ENCODE measurements at places on chromosomes 5 and 9. TPM values are rescaled to one million over a fixed set of nuclear protein-coding genes. Genes with fewer than 3 reads are reported as not detected.

MCTP1 gene
- total RNA-seq = 2.1 TPM

- peaks cover 17% of the 10 kb centered on the region for H3K36me3 ChIP-seq
- no peak overlapping the region for H3K4me3 ChIP-seq
- peaks cover 4% of the 10 kb centered on the region for H3K4me1 ChIP-seq
Measured at GRCh38 chr5:16776611-16777251, 159.4 kb downstream of the MYO10 start.

GRCh38 chr9:111886983-111887718 lies 9.5 kb upstream of the UGCG start:
- no peaks in the 10 kb centered on the region for H3K27me3 ChIP-seq
- no peak for DNase-seq
- no peaks in the 10 kb centered on the region for H3K36me3 ChIP-seq

AHRR gene
- 0.69 TPM for total RNA-seq

- H3K27me3 ChIP-seq = no peaks in the 10 kb centered on the region
- peaks cover 24% of the 10 kb centered on the region for H3K4me1 ChIP-seq
- peak overlapping the region; percentile 94 for H3K27ac ChIP-seq
- DNase-seq = no peak
- peak overlapping the region; percentile 90 for H3K4me3 ChIP-seq
- peaks cover 9% of the 10 kb centered on the region for H3K36me3 ChIP-seq
Measured at GRCh38 chr9:93574900-93575795, 1.2 kb upstream of the PHF2 start.

- H3K36me3 ChIP-seq = no peaks in the 10 kb centered on the region
- H3K4me1 ChIP-seq = no peaks in the 10 kb centered on the region
- no peaks in the 10 kb centered on the region for H3K27me3 ChIP-seq
- no peak overlapping the region for H3K27ac ChIP-seq
Measured at GRCh38 chr9:16687678-16688369, 182.6 kb downstream of the BNC2 start.

- no peak for DNase-seq
- H3K27me3 ChIP-seq = no peaks in the 10 kb centered on the region
- H3K27ac ChIP-seq = no peak overlapping the region
- H3K4me3 ChIP-seq = no peak overlapping the region
- H3K4me1 ChIP-seq = peaks cover 47% of the 10 kb centered on the region
- H3K36me3 ChIP-seq = peaks cover 7% of the 10 kb centered on the region
Measured at GRCh38 chr5:180804129-180804618, 1.6 kb upstream of the MGAT1 start.

DNA sequence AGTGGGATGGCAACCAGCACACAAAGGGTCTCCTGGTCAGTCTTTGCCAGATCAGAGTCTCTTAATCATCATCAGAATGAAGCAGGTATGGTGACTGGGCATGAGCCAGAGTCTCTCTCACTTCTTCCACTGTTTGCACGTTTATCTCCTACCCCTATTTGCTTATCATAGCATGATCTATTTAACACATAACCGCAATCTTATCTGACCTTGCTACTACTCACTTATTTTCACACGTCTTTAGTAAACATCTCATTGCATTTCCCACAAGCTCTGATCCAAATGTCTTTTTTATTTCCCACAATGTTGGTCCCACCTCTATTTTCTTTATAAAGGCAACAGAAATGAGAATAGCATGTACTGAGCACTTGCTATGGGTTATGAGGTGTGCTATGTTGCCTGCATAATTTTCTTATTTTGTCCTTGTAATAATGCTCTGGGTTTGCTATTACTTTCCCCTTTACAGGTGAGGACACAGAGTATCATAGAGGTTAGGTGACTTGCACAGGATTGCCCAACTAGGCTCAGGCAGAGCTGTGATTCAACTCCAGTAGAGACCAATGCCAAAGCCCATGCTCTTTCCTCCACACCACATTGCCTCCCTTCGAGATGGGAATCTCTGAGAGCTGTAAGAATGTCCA lies 39.7 kb upstream of the IL7R start:
- no peaks in the 10 kb centered on the region for H3K36me3 ChIP-seq
- DNase-seq = no peak
- no peaks in the 10 kb centered on the region for H3K27me3 ChIP-seq
- no peak overlapping the region for H3K27ac ChIP-seq
- no peak overlapping the region for H3K4me3 ChIP-seq
- peaks cover 1% of the 10 kb centered on the region for H3K4me1 ChIP-seq

CTXN3 gene
- not detected for total RNA-seq

SLC27A6 gene
- 2.1 TPM for total RNA-seq

- H3K4me3 ChIP-seq = no peak overlapping the region
- no peaks in the 10 kb centered on the region for H3K36me3 ChIP-seq
- H3K4me1 ChIP-seq = peaks cover 2% of the 10 kb centered on the region
- no peak overlapping the region for H3K27ac ChIP-seq
- H3K27me3 ChIP-seq = peaks cover 42% of the 10 kb centered on the region
Measured at GRCh38 chr5:115490596-115490995, 54.0 kb downstream of the FEM1C start.

DNA sequence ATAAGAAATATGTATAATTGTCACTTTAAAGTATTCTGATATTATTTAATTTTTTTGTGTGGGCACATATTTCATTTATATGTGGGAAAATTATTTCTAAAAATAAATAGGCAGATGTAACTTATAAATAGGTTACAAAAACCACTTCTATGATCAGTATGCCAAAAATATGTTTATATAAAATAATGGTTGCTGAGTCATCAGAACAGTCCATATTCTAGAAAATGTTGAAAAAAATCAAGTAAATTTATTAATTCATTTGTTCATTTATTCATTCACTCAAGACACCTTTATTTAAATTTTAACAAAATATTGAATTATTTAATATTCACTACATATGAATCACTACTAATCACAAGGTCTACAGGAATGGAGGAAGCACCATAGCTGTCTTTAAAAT lies 1387.3 kb upstream of the C9orf72 start:
- H3K4me3 ChIP-seq = no peak overlapping the region
- H3K27ac ChIP-seq = no peak overlapping the region
- H3K27me3 ChIP-seq = no peaks in the 10 kb centered on the region
- no peak for DNase-seq

MEF2C gene
- 2.6 TPM for total RNA-seq

DNA sequence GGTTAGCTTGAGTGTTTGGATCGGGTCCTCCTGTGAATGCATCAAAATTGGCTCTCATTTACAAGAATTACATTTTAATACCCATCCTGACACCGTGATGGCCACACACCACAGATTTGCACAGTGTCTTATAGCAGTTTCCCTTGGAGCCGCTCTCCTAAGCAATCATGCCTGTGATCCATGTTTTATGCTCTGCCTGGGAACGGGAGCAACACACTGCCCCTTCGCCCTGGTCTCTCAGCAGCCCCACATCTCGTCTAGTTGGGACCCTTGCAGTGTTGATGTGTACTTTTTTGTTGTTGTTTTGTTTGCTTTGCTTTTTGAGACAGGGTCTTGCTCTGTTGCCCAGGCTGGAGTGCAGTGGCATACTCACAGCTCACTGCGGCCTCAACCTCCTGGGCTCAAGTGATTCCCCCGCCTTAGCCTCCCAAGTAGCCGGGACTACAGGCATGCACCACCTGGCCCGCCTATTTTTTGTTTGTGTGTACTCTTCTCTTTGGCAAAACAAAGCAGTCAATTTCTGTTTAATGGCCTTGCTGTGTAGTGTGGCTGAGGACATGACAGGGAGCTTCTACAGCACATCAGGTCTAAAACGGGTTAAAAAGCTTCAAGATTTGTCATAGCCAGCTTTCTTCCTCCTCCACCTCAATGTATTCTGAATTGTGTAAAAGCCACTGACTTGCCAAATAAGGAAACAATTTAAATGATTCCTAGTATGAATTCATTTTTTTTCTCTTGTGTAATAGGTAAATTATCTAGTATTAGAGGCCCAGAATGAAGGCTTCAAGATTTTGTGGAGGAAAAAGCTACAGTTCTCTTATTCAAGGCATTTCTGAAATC lies 101.6 kb upstream of the TBCA start:
- H3K4me3 ChIP-seq = no peak overlapping the region
- DNase-seq = no peak
- no peaks in the 10 kb centered on the region for H3K4me1 ChIP-seq
- H3K27ac ChIP-seq = no peak overlapping the region

GRCh38 chr9:36833954-36834353 lies 200.1 kb downstream of the PAX5 start:
- H3K27ac ChIP-seq = no peak overlapping the region
- peaks cover 34% of the 10 kb centered on the region for H3K27me3 ChIP-seq
- H3K36me3 ChIP-seq = no peaks in the 10 kb centered on the region
- no peak overlapping the region for H3K4me3 ChIP-seq
- no peak for DNase-seq

Data from progenitor cell of endocrine pancreas (in vitro differentiated cells).